Endothelial cell (in vitro differentiated cells): ENCODE measurements at places on chromosomes 16 and 17.
A peak's percentile ranks its signal among the peaks of the same experiment; 100 is the strongest.

- DNase-seq = no peak
Measured at GRCh38 chr17:44353672-44354331, 8.7 kb downstream of the GRN start.

GRCh38 chr17:8004899-8005298 lies 2.5 kb downstream of the GUCY2D start:
- DNase-seq = no peak

GRCh38 chr17:72387969-72388368 lies 267.1 kb downstream of the SOX9 start:
- DNase-seq = no peak

GRCh38 chr16:1942047-1942809 lies 771 bp downstream of the MSRB1 start:
- DNase-seq = no peak

- DNase-seq = no peak
Measured at GRCh38 chr17:75077496-75078283, 10.1 kb upstream of the SLC16A5 start.

- DNase-seq = no peak
Measured at GRCh38 chr17:68210570-68211315, 37.1 kb upstream of the AMZ2 start.

DNA sequence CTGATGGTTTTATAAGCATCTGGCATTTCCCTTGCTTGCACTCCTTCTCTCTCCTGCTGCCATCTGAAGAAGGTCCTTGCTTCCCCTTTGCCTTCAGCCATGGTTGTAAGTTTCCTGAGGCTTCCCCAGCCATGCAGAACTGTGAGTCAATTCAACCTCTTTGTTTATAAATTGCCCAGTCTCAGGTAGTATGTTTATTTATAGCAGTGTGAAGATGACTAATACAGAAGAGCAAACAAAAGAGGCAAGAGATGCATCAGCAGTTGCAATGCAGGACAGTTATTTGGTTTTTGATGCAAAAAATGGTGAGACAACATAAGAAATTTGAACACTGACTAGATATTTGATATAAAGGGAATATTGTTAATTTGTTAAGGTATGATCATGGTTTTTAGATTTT lies 16.8 kb downstream of the TMEM100 start:
- DNase-seq = no peak

DNA sequence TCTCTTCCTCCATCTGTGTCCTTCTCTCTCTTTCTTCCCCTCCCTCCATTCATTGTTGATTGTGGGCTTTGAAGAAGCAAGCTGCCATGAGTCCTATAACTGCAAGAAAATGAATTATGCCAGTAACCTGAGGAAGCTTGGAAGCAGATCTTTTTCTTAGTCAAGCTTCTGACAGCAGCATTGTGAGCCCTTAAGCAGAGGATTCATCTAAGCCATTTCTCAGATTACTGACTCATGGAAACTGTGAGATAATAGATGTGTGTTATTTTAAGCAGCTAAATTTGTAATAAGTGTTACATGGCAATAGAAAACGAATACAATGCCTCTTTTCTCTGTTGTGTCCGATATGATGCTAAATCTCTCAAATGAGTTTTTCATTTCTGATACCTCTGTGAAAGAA lies 1109.7 kb downstream of the CDH11 start:
- DNase-seq = no peak

GRCh38 chr17:72618001-72618509 lies 474.4 kb downstream of the SLC39A11 start:
- DNase-seq = no peak

- DNase-seq = no peak
Measured at GRCh38 chr17:82269138-82269881, 4.2 kb downstream of the CSNK1D start.

- DNase-seq = no peak
Measured at GRCh38 chr17:13636951-13637350, 35.2 kb upstream of the HS3ST3A1 start.

GRCh38 chr16:57038166-57038565 lies 48.8 kb downstream of the NLRC5 start:
- no peak for DNase-seq

DNA sequence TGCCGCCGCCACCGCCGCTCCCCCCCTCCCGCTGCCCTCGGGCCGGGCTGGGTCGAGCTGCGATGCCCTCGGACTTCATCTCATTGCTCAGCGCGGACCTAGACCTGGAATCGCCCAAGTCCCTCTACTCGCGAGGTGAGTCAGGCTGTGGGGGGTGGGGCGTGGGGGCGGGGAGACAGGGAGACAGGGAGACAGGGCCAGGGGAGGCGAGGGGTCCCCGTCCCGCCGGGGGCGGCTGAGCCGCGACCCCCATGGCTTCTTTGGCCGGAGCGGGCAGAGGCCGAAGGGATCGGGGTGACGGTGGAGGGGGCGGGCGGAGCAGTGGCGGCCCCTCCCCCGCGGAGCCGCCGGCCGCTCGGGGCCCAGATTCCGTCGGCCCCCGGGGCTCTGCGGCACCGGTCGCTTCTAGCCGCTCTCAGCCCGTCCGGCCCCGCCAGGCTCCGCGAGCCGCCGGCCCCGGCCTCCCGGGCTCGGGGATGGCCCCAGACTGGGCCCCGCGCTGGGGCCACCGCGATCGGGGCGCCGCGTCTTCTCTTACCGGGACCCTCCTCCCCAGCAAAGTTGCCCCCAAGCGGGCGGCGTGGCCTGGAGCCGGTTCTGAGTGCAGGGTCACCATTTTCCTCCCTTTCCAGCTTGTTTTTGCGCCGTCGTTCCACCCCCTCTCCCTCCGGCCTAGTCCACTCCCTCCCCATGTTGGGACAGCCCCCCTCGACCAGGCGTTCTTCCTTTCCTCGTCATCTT lies 644 bp downstream of the NFAT5 start:
- peak; percentile 49 for DNase-seq

DNA sequence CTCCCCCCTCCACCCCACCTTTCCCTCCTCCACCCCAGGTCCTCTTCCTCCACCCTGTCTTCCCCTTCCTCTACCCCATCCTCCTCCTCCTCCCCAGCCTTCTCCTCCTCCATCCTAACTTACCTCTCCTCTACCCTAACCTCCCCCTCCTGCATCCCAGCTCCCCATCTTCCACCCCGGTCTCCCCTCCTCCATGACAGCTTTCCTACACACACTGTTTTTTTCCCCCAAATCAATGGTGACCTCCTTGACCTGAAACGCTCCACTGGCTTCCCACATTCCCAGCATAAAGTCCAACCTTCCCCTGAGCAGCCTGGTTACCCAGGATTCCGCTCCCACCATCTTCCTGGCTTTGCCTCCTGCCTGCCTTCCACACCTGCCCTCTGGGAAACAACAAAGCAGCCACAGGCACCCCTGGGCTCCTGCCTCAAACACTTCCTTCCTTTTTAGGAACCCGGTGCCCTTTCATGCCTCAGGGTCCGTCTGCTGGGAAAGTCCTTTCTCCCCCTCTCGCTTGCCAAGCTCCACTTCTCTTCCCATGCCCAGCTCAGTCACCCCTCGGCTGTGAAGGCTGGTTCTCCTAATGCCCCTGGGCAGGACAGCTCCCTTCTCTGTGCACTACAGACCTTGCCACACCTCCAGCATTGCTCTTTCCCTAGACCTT lies 2.1 kb downstream of the RGS9 start:
- DNase-seq = no peak

DNA sequence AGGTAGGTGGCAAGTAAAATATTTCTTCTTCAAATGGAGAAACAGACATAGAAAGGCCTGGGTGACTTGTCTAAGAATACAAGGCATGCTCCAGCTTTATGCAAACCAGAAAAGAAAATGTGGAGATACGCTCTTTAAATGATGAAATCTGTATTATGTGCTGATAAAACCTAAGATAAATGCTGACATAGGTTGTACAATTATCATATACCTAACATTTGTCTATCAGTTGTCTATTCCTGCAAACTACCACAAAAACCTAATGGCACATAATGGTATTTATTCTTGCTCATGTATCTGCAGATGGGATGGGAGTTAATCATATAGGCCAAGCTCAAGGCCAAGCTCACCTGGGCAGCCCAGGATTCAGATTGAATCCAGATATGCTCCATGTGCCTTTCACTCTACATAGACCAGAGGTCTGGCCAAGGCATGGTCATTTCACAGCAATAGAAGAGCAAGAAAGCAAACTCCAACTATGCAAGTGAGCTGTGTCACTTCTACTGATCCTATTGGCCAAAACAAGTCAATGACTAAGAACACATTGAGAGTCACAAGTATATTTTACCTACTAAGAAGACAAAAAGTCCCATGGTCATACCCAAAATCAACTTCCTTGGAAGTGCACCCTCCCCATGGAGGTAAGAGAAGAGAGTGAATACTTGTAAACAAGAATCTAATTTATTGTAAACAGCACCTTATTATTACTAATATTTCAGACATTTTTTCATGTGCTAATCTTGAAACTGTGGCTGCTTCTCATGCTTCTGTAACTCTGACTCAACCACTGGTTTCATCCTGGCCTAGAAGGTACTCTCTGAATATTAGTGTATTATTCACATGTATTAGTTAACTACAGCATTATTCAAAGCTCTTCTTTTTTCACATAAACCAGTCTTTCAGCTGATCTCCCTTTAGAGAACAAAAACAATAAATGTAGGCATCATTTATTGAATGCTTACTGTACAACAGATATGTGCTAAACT lies 270.7 kb upstream of the SOX9 start:
- no peak for DNase-seq

DNA sequence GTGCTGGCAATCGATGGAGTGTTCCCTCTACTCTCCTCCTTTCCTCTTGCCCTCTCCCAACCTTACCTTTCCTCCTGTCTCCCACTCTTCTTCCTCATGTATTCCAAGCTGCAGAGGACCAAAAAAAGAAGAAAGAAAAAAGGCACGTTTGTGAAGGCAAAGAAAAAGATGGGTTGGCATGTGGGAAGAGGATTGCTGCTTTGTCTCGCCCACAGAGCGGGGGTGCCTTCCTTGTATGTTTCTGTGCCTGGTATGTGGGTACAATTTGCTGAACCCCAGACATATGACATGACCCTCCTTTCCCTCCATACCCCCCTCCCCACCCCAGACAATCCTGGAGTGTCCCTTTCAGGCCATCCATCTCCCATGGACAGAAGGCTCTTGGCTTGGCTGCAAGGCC lies 13.1 kb upstream of the CTCF start:
- DNase-seq = no peak

DNA sequence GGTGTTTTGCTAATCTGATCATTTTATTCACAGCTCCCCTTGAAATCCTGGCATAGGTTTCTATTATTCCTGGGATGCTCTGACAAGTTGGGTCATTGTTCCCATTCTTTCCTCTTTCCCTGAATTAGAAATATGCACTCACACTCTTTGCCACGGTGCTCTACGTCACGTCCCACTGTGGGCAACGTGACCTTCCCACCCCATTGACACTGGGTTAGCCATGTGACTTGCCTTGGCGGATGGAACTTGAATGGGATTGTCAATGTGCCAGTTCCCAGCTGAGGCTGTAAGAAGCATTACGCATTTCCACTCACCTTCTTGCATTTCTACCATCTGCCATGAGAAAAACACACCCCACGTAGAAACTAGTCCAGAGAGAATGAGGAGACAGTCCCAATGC lies 492.4 kb downstream of the SHISA9 start:
- DNase-seq = no peak

GRCh38 chr16:52372313-52372712 lies 174.6 kb downstream of the TOX3 start:
- no peak for DNase-seq

DNA sequence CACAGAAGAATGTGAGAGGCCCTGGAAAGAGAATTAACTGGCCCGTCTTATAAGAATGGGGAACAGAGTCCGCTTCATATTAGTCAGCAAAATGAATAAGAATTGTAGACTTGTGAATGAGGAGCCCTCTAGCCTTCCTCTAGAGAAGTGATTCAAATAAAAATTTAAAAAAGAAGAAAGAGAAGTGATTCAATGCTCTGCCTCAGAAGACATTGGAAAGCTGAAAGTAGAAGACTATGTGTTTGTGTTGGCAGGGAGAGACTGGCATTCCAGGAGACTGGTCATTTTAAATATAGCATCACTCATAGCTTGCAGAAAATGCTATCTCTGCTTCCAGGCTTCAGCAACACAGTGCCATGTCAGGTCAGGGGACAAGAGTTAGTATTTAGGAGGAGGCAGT lies 190.6 kb upstream of the HS3ST3A1 start:
- no peak for DNase-seq

GRCh38 chr17:45971698-45972141 lies 27.3 kb upstream of the STH start:
- no peak for DNase-seq
